ENCODE measurements at places on chromosomes 11 and 22.

- no peak for DNase-seq
Measured at GRCh38 chr11:27277843-27278242, 85.2 kb downstream of the CCDC34 start.

GRCh38 chr11:100752371-100753171, 65.5 kb downstream of the ARHGAP42 start:
- no peak for DNase-seq

DNA sequence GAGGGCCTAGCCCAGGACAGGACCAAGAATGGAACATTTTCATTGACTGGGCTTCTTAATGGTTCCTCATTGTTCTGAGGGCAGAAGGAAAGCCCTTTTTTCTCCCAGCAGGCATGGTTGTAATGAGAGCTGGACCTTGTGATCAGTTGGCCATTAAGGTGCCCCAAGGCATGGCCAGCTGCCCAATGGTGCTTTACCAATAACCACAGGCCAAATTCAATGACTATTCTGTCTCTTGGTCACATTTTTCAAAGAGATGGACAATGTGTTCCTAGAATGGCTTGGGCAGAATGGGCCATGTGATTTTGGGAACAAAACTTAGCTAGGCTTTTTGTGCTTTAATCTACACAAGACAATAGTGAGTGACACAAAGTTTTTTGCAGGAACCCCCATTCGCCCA, 7.3 kb downstream of the NAV2 start:
- no peak for DNase-seq

GRCh38 chr11:127000291-127000968, at the start of gene KIRREL3:
Gene KIRREL3, minus strand, starts transcription at chr11:127000770.
- no peak for DNase-seq
